ENCODE measurements at places on chromosomes 4 and X.

- no peak for DNase-seq
Measured at GRCh38 chrX:9758021-9758638, 7.5 kb downstream of the GPR143 start.

DNA sequence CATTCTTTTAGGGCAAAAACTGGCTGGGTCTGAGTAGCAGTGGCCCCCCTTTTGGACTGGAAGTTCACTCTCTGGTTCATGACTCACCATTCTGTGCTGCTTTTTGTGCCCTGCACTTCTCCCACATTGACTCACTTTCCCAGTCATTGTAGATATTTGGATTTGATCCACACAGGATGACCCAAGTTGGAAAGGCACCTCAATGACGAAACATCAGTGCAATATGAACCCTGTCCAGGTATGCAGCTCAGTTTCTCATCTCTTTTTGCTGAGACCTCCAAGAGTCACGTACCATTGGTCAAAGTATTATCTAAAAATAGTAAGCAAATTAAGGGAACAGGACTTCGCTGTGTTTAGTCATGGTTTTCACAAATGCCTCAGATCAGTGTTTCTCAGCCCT, 92.7 kb downstream of the CBLL2 start:
- peak; percentile 47 for DNase-seq

DNA sequence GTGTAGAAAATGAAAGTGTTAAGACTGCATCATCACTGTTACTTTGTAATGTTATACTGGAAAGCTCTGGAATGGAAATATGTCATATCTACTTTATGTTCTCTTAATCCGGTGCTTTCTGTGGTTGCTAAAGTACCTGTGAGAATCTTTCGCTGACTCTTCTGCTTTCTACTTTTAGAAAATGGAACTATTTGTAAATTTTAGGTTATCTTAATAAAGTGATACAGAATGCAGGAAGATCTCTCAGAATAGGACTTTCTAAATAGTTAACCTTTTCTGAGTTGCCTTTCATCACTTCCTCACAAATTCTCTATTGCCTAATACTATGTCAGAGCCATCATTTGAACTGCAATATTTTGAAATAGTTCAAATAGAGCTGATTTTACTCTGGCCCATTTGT, 69.3 kb downstream of the BMP2K start:
- DNase-seq, result no peak

- no peak for DNase-seq
Measured at GRCh38 chr4:1031346-1031745, 19.9 kb downstream of the FGFRL1 start.

- DNase-seq, result no peak
Measured at GRCh38 chrX:100650841-100651240, 6.8 kb downstream of the SRPX2 start.

- DNase-seq, result no peak
Measured at GRCh38 chr4:3413217-3413671, 28.5 kb upstream of the HGFAC start.

GRCh38 chrX:20254712-20255299, 11.9 kb downstream of the RPS6KA3 start:
- no peak for DNase-seq

DNA sequence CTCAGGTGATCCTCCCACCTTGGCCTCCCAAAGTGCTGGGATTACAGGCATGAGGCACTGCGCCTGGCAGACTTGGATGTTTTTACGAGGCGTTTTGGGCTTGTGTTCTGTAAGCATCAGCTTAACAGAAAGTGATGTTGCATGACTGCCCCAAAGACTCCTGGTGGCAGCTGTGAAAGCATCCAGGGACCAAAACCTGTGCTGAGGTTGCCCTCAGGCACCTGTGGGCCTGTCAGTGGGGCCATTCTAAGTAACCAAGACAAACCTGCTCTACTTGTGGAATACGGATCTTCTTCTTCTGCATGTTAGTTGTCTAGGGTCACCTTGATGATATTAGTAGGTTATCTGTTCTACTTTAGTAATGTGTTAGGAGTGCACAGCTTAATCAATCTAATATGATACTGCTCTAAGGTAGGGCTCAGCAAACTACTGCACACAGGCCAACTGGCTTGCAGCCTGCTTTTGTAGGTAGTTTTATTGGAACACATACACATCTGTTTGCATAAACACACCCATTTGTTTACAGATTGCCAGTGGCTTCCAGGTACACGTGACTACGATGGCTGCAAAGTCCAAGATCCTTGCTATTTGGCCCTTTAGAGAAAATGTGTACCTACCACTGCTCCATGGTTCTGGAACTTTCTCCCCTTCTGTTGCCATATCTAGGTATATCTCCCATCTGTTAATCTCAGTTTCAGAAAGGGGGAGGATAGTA, 136.7 kb downstream of the GPR143 start:
- no peak for DNase-seq

DNA sequence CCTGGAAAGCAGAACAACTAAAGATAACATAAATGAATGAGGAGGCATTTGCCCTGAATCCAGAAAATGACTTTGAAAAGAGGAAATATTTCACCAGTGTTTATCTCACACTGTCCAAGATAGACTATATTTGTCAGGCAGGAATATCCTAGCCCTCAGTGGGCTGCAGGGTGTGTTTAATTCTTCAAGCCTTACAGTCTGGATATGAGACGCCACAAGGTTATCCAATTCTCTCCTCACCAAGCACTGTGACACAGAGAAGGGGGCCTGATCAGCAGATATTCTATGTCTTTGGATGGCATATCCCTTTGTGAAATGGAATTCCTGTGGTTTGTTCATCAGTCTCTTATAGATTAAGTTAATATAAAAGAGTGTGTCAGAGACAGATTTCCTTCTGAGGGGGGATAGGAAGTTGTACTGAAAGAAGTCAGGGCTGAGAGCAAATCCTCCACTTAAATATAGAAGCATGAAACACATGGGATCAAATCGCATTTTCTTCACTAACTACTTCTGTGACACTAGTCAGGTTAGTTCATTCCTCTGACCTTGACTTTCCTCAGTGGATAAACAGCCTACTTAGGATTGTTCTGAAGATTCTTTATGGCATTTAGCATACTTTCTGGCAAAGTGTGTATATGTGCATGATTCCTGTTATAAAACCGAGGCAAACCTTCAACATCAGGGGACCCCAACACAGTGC, 6.8 kb upstream of the G3BP2 start:
- no peak for DNase-seq

DNA sequence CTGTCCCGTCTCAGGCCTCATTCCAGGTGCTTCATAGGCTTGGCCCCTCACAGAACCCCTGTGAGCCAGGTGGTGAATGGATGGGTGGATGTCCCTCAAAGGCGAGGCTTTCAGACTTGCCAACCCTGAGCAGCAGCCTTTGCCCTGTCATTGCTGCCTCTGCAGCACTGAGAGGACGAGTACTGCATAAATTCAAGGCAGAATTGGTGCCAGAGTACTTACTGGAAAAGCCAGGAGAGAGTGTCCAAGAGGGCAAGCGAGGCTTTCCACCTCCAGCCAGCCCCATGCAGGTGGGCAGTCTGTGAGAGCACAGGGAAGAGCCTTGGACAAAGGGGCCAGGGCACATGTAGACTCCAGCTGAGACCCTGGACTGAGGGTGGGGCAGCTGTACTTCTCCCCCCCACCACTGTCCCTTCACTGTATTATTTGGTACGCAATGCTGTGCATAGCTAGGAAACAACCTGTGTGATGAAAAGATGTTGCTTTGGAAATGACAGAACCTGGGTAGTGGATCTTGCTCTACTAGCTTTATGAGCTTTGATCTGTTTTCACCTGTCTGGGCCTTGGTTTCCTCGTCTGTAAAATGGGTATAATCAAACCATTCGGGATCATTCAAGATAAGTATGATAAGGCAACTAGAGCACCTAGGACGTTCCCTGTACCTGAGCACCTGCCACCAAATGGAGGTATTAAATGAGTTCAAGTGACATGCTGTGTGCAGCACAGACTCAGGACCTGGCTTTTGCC, 224.9 kb upstream of the PSAPL1 start:
- DNase-seq, result no peak

GRCh38 chrX:22800360-22800759, 199.4 kb upstream of the DDX53 start:
- DNase-seq, result peak; percentile 72

DNA sequence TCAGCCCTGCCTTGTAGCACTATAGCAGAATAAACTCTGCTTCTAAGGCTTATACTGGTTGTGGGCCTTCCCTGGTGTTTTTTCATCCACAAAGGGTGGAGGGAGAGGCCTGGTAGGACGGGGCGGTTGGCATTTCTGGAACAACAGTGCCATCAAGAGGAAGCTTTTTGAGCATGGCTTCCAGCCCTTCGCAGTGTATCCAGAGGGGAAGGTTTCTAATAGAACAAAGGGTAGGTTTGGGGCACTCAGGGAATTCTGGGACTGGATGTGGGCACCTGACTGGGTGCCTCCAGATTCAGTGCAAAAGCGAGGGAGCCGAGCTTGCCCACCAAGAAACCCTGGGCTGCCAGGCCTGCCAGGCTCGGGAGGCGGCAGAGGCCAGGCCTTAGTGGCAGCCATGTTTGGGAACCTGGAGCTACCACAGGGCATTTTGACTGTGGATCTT, 229.6 kb upstream of the AGTR2 start:
- peak; percentile 23 for DNase-seq

GRCh38 chr4:17701882-17702281, 79.5 kb downstream of the FAM184B start:
- DNase-seq, result no peak

DNA sequence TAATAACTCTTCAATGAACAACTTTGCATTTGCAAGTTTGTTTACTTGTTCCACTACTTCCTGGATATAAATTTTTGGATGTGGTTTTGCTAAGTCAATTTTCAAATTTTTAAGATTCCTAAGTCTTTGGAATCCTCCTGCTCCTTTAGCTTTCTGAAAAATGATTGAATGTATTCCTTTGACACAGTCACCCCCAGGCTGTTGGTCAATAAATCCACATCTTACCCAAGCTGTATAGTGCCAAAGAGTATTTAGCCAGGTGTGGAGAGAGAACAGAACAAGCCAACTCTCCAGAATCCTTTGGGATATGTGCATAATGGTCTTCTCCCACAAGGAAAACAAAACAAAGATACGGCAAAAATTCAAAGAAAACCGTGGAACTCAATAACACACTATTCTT, 56.9 kb upstream of the INTU start:
- DNase-seq, result no peak

DNA sequence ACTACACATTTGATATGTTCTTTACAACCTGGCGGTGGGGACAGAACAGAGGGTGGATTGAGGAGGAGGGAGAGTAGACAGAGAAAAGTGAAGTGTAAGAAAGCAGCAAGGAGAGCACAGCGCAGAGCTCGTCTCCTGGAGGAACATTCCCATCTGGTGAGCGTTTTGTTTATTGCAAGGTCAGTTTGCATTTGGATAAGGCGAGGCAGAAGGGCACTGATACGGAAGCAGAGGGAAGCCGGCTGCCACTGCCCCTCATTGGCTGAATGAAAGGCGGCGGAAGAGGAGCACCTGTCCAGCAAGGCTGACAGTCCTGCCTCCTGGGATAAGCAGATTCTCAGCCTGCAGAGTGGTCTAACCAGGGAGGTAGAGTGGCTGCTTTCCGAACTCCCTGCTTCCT, 83.2 kb downstream of the GPR143 start:
- no peak for DNase-seq

- peak; percentile 69 for DNase-seq
Measured at GRCh38 chr4:54085284-54085683, 14.7 kb upstream of the GSX2 start.

DNA sequence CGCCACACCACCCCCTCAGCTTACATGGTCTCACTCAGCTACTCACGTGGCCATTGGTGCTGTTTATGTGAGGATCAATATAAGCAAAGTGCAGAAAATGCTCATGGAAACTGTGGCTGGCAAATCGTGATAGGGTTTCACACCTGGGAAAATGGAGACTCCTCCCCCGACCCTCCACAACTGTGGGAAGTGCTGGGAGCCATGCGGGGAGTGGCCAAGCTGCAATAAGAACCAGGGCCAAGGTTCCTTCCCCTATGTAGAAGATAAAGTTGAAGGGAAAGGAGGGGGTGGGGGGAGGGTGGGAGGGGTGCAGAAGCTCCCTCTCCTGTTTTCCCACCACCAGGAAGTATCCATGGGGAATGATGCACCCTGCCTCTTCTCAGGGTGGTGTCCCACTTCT, 145.5 kb upstream of the MAMLD1 start:
- no peak for DNase-seq

- no peak for DNase-seq
Measured at GRCh38 chr4:158770671-158771070, 1.8 kb downstream of the FNIP2 start.

GRCh38 chrX:2875136-2875481, 46.4 kb downstream of the GYG2 start:
- DNase-seq, result no peak

- no peak for DNase-seq
Measured at GRCh38 chr4:38976308-38976707, 55.9 kb downstream of the TMEM156 start.

- peak; percentile 34 for DNase-seq
Measured at GRCh38 chrX:13747836-13748235, 13.3 kb downstream of the OFD1 start.

GRCh38 chr4:159026329-159026728, 76.5 kb upstream of the RAPGEF2 start:
- no peak for DNase-seq

DNA sequence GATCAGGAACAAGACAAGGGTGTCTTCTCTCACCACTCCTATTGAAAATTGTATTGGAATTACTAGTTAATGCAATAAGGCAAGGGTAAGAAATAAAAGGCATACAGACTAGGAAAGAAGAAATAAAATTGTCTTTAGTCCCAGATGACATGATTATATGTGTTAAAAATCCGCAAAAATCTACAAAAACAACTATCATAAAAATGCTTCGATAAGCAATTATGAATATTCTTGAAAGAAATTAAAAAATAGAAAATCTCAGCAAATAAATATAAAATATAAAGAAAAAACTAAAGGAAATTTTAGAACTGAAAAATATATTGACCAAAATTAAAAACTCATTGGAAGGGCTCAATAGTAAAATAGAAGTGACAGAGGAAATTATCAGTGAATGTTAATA, 243.3 kb downstream of the ZNF674 start:
- DNase-seq, result no peak

- DNase-seq, result no peak
Measured at GRCh38 chrX:42247241-42247640, 323.9 kb upstream of the CASK start.
